ENCODE measurements at places on chromosomes 16 and 17.

DNA sequence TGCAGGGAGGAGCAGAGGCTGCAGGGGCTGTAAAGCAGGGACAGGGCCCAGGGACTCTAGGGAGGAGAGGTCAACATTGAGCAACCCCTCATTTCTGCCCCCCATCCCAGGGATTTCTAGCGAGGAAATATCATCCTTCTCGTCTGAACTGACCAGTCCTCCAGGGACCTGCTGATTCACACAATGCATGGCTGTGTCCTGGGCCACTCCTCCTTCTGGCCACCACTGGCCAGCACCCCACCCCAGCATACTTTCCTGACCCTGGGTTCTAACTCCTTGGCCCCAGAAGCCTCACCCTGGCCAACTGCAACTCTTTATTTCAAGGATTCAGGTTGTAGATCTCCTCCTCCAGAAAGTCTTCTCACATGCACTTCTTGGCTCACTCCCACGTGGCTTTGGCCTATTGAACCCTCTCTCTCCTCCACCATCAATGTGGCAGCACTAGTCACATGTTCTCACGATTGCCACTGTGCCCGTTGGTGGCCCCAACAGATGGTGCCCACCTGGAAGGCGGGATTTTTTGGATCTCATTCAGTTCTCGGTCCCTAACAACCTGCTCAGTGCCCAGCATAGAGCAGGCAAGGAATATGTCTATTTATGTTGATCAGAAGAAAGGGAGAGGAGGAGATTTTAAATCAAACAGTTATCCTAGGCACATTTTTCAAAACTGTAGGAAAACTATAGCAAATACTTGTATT lies 41.5 kb downstream of the CUEDC1 start:
- DNase-seq, result no peak

- peak; percentile 96 for DNase-seq
Measured at GRCh38 chr16:68244903-68245853, at the start of gene PLA2G15. Gene PLA2G15, plus strand, starts transcription at chr16:68245373. Its CDS starts 54 bp downstream, at chr16:68245427.

GRCh38 chr16:27520982-27521673 lies 28.6 kb downstream of the GTF3C1 start:
- no peak for DNase-seq

- DNase-seq, result peak; percentile 92
Measured at GRCh38 chr17:15262291-15263205, 2.6 kb downstream of the PMP22 start.

GRCh38 chr16:57132470-57132869 lies 40.1 kb downstream of the CPNE2 start:
- DNase-seq, result no peak

GRCh38 chr17:63558441-63558840 lies 8.2 kb downstream of the DCAF7 start:
- no peak for DNase-seq

DNA sequence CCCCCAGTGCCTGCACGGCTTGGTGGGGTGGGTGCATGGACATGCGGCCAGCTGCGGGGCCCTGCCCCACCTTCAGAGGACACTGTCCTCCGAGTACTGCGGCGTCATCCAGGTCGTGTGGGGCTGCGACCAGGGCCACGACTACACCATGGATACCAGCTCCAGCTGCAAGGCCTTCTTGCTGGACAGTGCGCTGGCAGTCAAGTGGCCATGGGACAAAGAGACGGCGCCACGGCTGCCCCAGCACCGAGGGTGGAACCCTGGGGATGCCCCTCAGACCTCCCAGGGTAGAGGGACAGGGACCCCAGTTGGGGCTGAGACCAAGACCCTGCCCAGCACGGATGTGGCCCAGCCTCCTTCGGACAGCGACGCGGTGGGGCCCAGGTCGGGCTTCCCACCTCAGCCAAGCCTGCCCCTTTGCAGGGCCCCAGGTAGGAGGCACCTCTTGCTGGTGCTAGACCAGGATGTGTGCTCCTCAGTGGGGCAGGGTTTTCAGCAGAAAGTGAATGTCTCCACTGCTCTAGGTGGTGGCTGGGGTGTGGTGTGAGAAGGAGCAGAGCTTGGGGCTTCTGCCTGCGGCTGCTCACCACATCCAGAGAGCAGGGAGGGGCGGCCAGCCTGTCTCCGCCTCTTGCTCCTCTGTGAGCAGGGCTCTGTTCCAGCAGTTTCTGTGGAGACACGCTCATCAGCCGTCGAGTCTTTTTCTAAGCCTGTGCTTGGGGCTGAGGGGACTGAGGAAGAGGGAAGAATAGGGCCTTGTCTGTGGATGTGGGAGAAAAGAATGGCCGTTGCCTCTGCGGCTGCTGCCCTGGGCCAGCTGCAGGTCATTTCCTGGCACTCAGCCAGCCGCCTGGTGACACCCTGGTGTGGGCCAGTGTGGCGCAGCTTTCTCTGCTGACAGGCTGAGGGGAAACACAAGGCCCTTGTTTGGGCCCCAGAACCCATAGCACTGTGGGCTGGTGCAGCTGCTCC lies 2.2 kb downstream of the ZNF276 start:
- DNase-seq, result peak; percentile 74

DNA sequence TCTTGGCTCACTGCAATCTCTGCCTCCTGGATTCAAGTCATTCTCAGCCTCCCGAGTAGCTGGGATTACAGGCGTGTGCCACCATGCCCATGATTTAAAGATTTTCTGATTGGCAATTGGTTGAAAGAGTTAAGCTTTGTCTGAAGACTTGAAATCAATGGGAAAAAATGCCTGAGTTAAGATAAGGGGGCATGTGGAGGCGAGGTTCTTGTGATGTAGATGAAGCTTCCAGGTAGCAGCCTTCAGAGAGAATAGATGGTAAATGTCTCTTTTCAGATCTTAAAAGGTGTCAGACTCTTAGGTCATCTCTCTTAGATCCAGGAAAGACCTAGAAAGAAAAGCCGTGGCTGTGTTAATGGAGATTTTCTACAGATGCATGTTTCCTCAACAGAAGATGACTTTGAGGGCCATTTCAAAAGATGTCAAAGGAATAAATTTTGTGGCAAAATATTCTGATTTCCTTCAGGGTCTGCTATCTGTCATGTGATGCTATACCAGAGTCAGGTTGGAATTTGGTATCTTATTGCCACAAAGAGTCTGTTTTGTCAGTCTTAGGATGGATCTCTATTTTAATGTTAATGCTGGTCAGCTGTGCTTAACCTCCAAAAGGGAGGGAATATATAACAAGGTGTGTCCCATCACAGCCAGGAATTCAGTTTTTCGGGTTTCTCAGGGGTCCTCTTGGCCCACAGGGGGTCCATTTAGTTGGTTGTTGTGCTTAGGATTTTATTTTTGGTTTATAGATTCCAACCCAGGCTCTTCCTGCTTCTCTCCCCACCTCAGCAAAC lies 58.3 kb upstream of the AKTIP start:
- no peak for DNase-seq

DNA sequence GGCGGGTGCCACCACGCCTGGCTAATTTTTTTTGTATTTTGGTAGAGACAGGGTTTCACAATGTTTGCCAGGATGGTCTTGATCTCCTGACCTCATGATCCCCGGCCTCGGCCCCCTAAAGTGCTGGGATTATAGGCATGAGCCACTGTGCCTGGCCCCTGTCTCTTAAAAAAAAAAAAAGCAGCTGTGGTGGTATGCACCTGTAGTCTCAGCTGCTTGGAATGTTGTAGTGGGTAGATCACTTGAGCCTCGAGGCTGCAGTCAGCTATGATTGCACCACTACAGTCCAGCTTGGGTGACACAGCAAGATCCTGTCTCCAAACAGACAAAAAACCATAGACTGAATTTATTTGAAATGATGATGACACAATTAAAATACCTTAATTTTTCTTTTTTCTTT lies 24.3 kb downstream of the CDK12 start:
- DNase-seq, result peak; percentile 33

DNA sequence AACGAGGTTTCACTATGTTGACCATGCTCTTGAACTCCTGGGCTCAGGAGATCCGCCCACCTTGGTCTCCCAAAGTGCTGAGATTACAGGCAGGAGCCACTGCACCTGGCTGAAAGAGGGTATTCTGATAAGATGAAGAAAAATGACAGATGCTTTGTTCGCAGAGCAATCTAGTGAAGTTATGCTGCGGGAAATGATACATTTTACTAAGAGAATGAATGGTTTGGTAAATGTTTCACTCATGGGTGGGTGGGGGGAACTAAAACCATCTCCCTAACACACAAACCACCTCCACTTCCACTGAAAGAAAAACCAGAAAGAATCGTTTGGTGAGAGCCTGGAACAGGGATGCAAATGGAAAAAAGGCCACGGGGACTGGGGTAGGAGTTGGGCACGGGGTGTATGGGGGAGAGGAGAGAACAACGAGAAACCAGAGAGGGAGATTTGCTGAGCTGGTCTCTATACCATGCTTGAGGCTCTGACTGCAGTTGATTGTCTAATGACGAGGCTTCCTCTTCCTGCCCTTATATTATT lies 19.0 kb upstream of the XYLT2 start:
- no peak for DNase-seq

DNA sequence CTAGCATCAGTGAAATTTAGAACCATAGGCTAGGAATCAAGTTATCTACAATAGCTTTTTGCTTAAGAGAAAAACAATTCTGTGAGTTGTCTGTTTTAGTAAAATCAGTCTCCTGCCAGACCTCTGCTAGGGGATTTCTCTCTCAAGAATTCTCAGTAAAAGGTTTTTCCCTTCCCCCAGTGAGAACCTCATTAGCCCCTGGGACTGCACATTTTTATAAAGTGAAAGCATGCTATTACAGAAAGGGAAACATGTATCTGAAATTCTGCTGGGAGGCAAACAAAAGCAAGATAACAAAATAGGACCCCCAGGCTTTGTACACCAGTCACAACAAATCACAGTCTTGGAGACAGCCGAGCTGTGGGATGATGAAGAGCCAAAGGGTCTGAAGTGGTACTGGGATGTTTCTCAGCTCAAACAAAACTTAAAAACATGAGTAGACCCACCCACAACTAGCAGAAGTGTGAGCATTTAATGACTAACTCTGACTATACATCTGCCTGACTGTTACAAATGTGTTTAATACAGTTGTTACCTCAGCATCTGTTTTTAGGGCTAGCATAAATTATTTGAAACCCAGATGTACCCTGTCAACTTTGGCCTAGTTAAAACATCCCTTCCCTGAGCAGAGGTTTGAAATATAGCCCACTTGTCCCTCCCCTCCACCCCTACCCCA lies 20.0 kb upstream of the GLG1 start:
- DNase-seq, result no peak

GRCh38 chr17:48023400-48024148 lies 14.0 kb downstream of the COPZ2 start:
- DNase-seq, result peak; percentile 96

GRCh38 chr17:7655541-7655840 lies 4.8 kb downstream of the ATP1B2 start:
- DNase-seq, result no peak

DNA sequence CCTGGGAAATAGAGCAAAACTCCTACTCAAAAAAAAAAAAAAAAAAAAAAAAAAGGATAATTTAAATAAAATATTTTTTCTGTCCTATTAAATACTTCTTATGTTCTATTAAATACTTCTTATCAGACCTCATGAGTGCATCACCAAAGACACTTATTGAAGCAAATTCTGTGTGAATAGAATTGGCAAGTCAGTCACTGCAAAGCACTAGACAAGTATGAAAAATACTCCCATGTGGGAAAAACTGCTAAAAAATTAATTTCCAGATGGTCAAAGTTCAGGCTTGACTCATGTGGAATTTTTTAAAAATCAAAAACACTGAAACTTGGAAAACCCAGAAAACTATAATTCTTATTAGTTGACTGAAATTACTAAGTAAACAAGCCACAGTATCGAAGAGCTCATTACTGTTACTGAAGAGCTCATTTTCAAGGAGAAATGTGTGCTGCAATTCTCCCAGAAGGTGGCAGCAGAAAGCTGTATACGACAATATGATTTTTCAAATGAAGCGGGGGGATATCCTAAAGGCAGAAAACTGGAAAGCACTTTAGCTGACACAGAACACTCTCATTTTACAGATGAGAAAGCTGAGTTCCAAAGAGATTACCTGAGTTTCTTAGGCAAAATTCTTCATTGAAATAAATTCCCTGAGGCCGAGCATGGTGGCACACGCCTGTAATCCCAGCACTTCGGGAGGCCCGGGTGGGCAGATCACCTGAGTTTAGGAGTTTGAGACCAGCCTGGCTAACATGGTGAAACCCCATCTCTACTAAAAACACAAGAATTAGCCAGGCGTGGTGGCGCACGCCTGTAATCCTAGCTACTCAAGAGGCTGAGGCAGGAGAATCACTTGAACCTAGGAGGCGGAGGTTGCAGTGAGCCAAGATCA lies 15.9 kb upstream of the FBXO47 start:
- peak; percentile 88 for DNase-seq

DNA sequence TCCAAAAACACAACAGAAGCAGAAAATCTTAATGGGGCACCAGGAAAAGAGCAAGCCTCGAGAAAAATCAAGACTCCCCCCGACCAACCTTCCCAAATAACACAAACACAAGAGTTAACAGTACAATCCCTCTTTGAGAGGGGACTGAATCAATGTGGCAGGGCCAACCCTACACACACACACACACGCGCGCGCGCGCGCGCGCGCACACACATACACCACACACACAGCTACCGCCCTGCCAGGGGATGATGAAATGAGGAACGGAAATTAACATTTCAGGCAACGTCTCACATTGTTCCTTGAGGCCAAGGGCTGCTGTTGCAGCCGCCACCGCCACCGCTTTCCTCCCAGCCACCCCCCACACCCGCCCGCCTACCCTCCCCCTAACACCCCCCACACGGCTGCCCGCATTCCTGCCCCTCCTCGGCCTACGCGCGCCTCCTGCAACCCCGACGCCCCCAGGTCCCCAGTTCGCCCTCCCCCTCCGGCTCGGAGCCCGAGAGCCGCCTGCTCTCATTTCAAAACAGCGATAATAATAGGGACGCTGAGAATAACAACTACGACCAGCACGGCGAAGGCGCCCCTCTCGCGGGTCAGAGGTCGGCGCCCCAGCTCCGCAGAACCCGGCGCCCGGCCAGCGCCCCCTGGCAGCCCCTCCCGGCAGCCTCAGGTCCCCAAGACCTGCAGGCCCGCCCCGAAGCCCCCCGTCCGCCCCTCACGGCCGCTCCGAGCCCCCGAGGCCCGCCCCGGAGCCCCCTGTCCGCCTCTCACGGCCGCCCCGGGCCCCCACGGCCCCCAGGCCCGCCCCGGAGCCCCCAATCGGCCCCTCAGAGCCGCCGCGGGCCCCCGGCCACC lies 1.1 kb downstream of the ANKRD11 start:
- DNase-seq, result peak; percentile 98

- no peak for DNase-seq
Measured at GRCh38 chr16:55152875-55153390, 171.1 kb upstream of the IRX6 start.

- no peak for DNase-seq
Measured at GRCh38 chr16:19108409-19109287, 5.1 kb upstream of the ITPRIPL2 start.

GRCh38 chr16:50740736-50741135 lies 1.1 kb upstream of the CYLD start:
- no peak for DNase-seq

GRCh38 chr16:57480754-57481230 lies 5.5 kb downstream of the DOK4 start:
- DNase-seq, result no peak

DNA sequence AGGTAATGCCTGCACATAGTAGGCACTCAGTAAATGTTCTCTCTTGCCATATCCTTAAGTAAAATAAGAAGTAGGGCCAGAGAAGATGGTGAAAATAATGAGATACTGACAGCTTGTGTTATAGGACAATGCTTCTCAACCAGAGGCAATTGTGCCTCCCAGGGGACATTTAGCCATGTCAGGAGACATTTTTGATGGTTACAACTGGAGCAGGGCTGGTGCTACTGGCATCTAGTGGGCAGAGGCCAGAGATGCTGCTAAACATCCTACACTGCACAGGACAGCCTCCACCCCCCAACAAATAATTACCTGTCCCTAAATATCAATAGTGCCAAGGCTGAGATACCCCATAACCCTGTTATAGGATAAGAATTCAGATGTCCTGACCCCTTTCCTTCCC lies 1.7 kb downstream of the RAD51D start:
- DNase-seq, result peak; percentile 72

- peak; percentile 14 for DNase-seq
Measured at GRCh38 chr17:37090941-37091340, 142.2 kb downstream of the AATF start.

Data from hematopoietic multipotent progenitor cell treated with erythropoietin and hydrocortisone succinate and interleukin-3 and kit ligand, for 4 days (in vitro differentiated cells).